ENCODE measurements at places on chromosomes 3 and 15.

- peak; percentile 40 for DNase-seq
Observed at GRCh38 chr3:11643201-11643603, 513 bp downstream of the VGLL4 start.

GRCh38 chr15:73892446-73893226, 19.3 kb downstream of the TBC1D21 start:
- DNase-seq = no peak

GRCh38 chr3:46090161-46090591, 62.9 kb upstream of the XCR1 start:
- no peak for DNase-seq

- DNase-seq = peak; percentile 75
Observed at GRCh38 chr3:67790043-67790442, 135.6 kb upstream of the SUCLG2 start.

DNA sequence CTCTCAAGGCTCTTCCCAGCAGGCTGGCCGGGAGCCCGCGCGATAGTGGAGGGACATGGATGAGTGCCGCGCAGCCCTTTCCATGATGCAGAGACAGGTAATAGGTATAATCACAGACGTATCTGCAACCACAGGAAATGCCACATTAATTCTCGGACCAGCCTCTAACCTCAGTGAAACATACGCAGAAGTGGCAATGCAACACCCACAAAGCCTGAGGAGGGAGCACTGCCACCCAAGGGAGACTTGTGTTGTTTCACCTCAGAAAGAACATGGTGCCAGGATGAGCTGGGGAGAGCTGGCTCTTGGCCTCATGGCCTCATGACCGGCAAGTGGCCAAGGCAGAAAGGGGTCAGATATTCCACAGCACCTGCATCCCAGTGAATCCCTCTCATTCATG, 39.0 kb downstream of the PGPEP1L start:
- DNase-seq = no peak

DNA sequence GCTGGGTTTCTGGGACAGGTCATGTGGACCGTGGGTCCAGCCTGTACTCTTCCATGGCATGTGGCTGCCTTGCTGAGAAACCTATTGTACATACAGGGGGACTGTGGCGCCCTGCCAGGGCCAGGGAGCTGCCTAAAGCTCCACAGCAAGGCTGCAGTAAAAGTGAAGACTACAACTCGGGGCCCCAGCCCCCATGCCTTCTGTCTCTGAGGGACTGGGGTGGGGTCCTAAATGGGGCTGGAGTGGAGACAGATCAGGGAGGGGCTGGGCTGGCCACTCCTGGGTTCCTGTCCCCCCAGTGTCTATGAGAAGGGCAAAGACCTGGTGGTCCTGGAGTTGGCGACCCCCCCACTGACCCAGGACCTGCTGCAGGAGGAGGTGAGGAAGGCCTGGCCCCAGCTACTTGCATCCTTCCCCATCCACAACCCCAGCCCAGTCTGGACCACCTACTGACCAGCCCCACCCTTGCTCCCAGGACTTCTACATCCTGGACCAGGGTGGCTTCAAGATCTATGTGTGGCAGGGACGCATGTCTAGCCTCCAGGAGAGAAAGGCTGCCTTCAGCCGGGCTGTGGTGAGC, 7.3 kb downstream of the VILL start:
- no peak for DNase-seq

- DNase-seq = no peak
Observed at GRCh38 chr15:65576664-65577063, 34.3 kb downstream of the INTS14 start.

- no peak for DNase-seq
Observed at GRCh38 chr3:11900824-11901223, 54.1 kb upstream of the TAMM41 start.

- peak; percentile 22 for DNase-seq
Observed at GRCh38 chr3:149975919-149976318, 5.2 kb upstream of the PFN2 start.

- DNase-seq = peak; percentile 20
Observed at GRCh38 chr3:117688583-117688982, 979.0 kb downstream of the TUSC7 start.

DNA sequence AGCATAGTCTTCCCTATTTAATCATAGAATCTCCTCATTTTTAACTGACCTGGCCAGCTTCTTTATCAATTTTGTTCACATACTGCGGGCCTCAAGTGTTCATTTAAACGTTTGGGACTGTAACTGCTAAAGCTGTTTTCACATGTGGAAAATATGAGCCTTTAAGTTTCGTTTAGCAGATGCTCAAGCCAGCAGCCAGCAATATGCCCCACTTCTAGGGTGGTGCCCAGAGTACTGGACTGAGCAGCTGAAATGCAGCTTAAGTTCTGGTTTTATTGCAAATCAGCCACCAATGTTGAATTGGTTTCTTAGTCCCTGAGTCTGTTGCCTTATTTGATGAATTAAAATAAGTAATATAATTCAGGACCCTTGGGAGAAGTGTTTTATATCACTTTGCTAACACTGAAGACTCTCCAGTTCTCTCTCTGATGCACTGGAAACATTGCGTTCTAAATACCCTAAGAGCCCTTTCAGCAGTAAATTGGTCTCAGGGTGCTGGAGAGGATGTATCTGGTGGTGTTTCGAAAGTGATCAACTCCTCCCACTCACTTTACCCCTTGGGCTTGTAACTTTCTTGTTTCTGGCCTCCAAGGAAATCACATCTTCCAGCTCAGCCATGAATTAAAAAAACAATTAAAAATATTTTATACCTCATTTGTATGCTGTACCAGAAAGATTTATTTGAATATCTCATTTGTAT, 61.7 kb downstream of the B3GALNT1 start:
- no peak for DNase-seq

DNA sequence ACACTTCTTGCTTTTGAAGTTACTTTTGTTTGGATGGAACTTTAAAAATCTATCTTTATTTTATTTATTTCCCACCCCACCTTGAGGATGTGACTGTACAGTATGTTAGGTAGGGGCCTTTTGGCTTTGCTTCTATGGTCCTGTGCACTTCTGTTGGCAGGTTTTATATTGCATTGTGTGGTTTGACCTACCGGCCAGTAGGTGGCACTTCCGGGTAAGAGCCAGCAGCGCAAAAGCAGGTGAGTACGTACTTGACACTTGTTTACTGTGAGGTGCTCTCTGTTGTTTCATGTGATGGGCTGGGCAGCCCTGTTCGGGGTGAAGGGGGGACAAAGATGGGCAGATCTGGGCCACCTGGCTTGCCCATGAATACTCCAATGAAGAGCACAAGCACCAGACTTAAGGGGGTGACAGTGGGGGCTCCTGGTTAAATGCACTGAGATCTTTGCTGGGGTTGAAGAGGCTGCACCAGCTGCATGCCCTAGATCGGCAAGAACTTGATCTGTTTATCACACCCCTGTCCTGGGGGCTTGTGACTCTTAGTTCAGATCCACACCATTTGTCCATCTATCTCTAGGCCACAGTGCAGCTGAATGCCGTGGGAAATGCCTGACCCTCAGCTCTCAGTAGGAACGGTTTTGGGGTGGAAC, 131.6 kb downstream of the NLGN1 start:
- peak; percentile 44 for DNase-seq

GRCh38 chr15:35993196-35993595, 447.2 kb upstream of the DPH6 start:
- DNase-seq = no peak

DNA sequence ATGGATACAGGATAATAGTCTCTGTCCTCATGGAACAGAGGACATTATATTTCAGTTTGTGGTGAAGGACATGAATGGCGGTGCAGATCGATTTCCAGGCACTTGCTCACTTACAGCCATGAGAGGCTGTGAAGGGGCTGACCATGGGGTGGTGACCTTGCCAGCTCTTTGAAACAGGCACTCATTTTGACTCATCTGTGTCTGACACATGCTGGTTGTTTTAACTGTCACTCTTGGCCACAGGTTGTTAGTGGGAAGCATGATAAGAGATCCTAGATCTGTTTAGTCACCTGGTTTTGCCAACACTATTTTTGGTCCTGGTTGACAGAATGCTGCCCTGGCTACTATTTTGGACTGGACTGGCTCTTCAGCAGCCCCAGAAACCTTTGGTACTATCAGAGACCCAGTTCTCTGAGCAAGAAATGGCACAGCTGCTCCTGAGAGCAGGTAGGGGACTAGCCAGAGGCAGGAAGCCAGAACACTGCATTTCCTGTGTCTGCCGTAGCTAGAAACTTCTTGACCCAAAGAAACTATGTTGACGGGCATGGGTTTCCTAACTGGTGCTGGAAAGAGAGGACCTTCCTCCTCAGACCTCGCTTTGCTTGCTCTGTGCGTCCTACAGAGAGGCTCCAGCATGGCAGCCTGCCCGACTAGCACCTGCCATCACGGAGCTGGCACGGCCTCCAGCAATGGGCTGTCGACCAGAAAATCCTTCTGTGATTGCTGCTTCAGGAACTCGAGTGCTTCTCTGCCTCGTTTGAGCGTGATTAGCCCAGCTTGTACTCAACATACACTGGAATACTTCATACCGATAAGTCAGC, 6.3 kb downstream of the PXYLP1 start:
- no peak for DNase-seq

GRCh38 chr3:31220431-31220830, 312.3 kb upstream of the STT3B start:
- DNase-seq = no peak

DNA sequence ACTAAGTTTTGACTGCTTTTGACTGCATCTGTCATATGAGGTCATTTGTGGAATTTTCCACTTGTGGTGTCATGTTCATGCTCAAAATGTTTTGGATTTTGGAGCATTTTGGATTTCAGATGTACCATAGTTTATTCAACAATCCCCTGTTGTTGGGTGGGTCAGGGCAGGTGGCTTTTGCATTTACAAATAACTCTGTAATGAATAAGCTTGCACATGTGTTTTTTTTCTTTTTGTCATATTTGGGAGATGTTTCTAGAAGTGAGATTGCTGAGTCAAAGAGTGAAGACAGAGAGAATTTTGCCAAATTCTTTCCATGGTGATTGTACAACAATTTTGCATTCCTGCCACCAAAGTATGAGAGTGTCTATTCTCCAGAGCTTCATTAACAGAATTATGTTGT, 62.4 kb upstream of the ADPGK start:
- no peak for DNase-seq

- DNase-seq = peak; percentile 66
Observed at GRCh38 chr3:138174421-138175131, at the start of gene DBR1. Gene DBR1 (minus strand): TSS chr3:138174921. CDS start chr3:138174795, 126 bp downstream.

DNA sequence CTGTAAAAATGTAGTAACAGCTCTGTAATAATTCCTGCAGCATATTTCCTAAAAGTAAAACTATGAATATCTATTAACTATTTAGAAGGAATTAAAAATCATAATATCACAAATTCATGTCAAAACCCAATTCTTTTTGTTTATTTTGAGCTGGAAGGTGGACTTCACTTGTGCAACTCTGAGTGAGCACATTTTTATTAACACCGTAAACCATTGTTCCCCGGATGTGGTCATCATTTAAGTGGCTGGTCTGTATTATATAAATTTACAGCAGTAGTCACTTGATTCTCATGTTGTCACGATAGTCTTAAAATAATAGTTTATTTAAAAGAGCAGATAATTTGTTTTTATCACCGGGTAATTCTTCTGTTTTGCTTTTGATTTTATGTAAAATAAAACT, 43.0 kb upstream of the UTS2B start:
- DNase-seq = no peak

- no peak for DNase-seq
Observed at GRCh38 chr15:40984406-40984805, 31.1 kb downstream of the CHAC1 start.

DNA sequence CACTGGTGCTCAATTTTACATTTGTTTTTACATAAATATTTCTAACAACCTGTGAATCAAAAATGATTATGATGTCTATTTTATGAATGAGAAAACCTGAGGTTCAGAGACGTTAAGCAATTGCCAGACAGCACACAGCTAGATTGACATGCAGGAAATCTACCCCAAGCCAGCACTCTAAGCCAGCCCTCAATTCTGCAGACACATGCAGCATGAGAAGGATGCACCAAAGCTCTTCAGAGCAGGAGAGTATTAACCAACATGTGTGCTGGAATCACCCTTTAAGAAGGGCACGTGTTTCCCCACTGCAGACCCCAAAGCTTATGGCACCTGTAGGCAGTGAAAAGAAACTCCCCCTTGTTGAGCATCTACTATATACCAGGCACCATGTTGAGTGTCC, 126.1 kb upstream of the ARHGEF3 start:
- DNase-seq = no peak

GRCh38 chr3:107524841-107525643, 2.3 kb downstream of the BBX start:
- peak; percentile 41 for DNase-seq

- DNase-seq = no peak
Observed at GRCh38 chr3:180409883-180410282, 192.1 kb upstream of the TTC14 start.

- DNase-seq = no peak
Observed at GRCh38 chr15:52796753-52797520, 6.8 kb upstream of the ONECUT1 start.

DNA sequence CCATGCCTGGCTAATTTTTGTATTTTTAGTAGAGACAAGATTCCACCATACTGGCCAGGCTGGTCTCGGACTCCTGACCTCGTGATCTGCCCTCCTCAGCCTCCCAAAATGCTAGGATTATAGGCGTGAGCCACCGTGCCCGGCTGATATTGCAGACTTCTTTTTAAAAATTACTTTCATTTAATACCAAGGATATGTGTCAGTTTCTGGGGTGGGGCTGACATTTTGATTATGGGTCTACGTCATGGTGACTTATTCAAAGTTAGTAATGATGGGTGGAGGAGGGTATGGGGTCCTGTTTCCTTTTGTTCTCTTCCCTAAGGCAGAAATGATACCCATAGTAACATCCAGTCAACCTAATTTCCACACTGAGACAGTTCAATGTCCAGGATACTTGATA, 34.7 kb downstream of the GBE1 start:
- no peak for DNase-seq

GRCh38 chr15:26391567-26392194, 381.2 kb downstream of the GABRB3 start:
- DNase-seq = no peak

GRCh38 chr3:126581569-126581968, 22.8 kb upstream of the C3orf22 start:
- no peak for DNase-seq

DNA sequence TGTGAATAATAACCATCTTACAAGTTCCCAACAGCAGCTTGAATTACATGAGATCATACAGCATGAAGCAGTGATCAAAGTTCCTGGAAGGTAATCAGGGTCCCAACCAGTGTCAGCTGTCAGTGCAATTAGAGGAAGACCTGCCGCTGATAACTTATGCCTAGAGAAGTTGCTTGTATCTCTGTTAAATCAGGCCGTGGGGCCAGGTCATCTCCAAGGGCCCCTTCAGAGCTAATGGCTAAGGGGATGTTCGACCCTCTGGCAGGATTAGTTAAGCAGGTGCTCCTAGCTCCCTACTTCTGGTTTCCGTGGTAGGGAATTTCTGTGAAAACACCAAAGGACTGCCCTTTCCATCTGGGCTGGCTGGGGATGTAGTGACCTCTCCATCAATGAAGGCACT, 251.0 kb downstream of the FAM43A start:
- DNase-seq = no peak

Data from WTC11 (cell line).